ENCODE measurements at places on chromosomes 3 and 15.

DNA sequence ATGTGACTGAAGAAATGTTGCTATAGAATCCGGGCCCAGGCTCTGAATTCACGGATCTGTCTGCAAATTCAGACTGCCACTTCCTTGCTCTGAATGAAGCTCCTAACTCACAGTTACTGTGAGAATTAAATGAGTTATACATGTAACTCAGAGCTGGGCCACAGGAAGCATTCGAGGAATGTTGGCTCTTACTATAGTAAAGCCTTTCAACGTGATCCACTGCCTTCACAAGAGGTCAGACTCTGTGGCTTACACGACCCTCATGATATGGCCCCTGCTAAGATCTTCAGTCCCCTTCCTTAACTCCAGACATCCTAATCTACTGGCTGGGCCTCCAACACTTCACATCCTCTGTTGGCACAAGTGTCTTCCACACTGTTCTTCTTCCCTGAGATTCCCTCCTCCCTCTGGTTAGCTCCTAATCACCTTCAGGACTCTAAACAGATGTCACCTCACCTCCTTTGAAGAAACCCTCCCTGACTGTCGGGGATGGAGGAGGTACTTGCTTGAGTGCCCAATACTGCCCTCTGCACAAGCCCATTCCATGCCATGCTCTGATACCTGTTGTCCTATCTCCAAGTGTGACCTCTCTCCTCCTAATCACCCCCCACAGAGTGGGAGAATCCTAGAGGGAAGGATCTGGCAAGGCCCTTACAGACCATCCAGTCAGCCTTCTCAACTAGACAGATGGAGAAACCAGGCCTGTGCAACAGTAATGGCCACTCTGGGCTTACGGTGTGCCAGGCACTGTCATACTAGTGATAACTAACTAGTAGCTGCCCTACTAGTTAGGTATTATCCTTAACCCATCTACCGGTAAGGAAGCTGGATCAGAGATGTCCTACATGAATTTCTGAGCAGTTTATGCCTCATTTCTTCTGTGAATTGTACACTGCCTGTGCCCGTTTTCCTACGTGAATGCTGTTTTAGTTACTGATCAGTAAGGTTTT is 1.3 kb downstream of the ACTR8 start:
- no peak for DNase-seq

DNA sequence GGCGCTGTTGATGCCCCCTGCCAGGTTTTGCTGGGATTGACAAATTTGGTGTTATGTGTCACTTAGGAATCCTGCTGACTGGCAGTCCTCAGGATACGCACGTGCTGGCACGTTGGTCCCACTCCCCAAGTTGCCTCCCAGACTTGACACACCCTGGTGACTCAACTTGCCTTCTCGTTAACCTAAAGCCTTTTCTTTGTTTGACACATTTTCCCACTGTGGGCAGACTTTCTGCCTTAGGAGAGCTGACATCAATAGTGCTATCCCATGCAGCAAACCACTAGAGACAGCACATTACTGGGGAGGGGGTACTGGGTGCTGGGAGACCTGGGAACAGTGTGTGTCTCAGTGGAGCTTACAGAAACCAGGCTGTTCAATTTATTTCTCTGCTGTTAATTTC is 104.3 kb downstream of the OXNAD1 start:
- no peak for DNase-seq

- peak; percentile 67 for DNase-seq
Observed at GRCh38 chr3:125141596-125142419, 70.7 kb downstream of the SLC12A8 start.

GRCh38 chr15:56832125-56832524 is 86.3 kb upstream of the TCF12 start:
- no peak for DNase-seq

GRCh38 chr3:106117490-106117858 is 248.7 kb upstream of the CBLB start:
- no peak for DNase-seq

DNA sequence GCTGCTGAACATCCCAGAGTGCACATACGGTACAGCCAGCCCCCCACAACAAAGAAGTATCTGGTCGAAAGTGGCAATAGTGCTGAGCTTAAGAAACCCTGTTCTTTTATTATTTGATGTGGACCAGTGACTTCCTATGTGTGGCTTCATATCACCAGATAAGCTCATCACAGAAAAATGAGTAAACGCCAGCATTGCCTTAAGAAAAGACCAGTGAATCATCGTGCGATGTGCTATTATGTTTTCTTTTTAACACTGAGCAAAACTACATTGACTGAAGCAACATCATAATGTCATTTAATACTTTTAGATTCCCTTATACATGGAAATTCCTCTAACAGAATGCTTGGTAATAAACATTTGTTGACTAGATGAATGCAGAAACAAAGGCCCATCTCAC is 45.2 kb upstream of the ARRDC4 start:
- no peak for DNase-seq

DNA sequence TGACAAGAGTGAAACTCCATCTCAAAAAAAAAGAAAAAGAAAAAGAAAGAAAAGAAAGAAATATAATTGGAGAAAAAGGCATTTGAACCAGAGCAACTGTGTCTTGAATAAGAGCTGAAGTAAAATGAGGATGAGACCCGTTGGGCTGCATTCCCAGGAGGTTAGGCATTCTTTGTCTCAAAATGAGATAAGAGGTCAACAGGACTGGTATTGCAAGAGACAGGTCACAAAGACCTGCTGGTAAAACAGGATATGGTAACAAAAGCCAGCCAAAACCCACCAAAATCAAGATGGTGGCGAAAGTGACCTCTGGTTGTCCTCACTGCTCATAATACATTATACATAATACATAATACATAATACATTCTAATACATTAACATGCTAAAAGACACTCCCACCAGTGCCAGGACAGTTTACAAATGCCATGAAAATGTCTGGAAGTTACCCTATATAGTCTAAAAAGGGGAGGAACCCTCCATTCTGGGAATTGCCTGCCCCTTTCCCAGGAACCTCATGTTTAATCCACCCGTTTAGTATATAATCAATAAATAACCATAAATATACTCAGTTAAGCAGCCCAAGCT is 8.6 kb upstream of the TIPIN start:
- DNase-seq, result no peak

- DNase-seq, result no peak
Observed at GRCh38 chr3:72310419-72311380, 525.8 kb upstream of the PROK2 start.

DNA sequence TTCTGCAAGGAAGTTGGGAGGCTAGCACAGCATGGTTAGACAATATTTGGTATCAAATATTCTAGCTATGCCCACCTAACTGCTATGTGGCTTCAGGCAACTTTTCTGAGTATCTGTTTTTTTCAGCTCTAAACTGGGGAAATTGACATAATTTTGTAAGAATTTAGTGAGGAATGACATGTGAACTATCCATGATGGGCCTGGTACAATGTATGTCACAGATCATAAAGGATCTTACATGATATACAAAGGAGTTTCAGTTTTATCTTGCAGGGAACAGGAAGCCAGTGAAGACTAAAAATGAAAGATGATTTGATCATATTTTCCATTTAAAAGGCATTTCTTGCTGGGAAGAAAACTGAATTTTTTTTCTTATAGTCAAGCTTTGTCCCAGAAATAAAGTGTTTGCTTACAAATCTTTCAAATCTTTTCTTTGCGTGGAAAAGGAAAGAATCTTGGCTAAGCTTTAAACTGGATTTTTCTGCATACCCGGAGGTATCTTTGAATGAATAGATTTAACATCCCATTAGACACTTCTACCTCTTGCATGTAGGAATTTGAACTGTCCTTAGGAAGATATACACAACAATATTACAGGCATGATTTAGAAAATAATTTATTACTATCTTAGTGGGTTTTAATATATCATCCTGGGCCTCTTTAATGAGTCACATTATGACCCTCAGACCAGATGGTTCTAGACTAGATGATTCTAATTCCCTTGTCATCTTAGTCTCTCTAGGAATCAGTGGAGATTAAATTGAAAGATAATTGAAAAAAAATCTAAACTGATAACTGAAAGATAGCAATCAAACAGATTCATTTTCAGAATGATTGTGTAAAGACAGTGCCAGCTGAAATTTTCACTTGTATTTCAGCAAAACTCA is 436.0 kb upstream of the THBS1 start:
- DNase-seq, result no peak

GRCh38 chr3:45965253-45965652 is 22.0 kb downstream of the CXCR6 start:
- no peak for DNase-seq

GRCh38 chr3:69313251-69313650 is 72.6 kb downstream of the FRMD4B start:
- DNase-seq, result no peak

DNA sequence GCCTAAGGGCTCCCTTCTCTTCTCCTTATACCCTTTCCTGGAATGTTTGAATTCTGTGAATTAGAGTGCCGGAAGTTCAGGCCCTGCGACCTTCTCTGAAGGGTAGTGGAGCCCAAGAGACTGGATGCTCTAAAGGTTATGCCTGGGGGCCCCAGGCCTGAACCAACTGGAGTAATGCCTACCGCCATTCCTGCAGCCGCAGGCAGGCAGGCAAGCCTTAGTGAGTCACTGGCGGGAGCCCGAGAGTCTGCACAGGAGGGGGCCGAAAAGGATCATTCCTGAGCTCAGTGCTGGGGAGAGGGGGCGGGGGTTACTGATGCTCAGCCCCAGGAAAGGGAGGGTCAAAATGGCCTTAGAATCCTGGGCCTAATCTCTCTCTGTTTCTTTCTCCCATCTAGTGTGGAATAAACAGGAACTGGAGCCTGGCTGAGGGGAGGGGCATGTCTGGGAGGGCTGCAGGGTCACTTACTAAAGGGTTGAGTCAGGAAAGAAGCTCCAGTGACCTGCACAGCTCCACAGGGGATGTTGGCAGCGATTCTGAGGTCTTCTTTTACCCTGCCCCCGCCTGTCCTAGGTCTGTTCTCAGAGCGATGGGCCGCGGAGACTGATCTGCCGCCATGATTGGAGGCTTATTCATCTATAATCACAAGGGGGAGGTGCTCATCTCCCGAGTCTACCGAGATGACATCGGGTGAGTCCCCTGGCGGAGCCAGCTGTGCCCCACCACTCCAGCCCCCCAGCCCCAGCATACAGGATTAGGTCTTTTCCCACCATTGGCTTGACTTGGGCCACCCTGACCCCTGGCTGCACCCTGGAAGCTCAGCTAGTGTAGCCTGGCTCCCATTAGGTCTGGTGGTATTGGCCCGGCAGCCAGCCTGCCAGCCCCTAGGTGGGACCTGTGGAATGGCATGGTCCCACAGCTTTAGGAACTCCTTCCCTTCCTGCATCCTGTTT is 2.0 kb downstream of the AP2M1 start:
- peak; percentile 65 for DNase-seq

DNA sequence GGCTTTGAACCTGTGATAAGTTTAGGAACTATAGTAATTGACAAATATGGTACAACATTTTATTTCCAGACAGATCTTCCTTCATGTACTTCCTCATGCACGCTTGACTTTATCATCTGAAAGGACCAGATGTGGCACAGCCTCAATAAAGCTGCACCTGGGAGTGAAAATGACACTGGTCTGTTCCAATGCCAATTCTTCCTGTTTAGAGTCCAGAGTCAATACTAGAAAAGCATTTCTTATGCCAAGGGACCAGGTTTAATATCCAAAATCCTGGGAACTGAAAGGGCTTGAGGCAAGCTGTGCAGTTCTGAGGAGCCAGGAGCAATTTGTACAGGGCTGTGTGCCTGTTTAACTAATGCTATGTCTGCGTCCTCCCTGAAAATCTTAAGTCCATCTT is 15.3 kb downstream of the DPH6 start:
- DNase-seq, result no peak

DNA sequence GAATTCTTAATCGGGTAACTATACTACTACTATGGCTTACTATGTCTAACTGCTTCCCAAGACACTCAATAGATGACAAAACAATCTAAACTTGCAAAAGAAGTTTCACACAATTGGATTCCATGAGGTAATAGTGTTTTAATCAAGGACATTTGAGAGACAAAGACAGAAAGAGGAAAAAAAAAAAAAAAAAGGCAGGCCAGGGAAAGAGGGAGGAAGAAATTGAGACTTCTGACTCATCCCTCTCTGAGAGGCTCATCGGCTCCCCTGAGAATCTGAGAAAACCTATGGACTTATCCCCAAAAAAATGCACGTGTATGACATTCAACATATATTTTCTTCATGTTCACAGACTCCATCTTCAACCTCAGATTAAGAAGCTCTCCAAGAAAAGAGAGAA is 61.0 kb downstream of the SCAPER start:
- no peak for DNase-seq

- DNase-seq, result peak; percentile 17
Observed at GRCh38 chr3:126340943-126341754, 16.1 kb downstream of the KLF15 start.

GRCh38 chr3:171306631-171307030 is 153.6 kb downstream of the TNIK start:
- DNase-seq, result peak; percentile 52

- DNase-seq, result peak; percentile 49
Observed at GRCh38 chr3:38649500-38650247, at the start of gene SCN5A. SCN5A (minus strand) TSS chr3:38649687; CDS start chr3:38633307, 16,380 bp downstream.

DNA sequence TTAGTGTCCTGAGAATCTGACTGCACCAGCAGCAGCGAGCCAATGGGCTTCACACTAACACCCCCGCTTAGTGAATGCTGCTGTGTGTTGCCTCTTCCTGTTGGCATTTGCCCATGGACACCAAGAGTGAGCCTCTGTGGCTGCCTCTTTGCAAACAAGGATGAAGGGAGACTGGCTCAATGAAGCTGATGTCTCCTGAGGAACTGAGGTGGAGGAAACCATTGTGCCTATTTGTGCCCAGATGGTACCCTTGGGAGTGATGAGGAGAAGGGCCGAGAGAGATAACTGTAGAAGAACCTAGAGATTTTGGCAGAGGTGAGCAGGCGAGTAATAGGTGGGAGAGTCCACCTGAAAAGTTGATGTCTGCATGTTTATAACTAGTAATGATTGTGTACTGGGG is 51.2 kb downstream of the IL20RB start:
- DNase-seq, result no peak

DNA sequence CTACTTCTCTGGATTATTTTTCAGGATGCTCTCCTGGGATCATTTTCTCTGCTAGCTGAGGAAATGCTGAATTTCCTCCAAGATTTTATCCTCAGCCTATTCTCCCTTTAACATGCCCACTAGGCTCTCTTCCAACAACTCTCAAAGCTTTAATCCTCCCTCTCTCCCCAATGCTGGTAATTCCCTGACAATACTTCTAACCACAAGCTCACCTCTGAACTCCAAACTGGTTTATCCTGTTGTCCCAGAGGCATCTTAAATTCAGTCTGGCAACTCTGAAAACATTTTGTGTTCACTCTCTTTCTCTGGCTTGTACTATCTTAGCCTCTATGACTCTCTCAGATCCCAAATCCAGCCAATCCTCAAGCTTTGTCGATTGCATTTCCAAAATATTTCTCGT is 490.3 kb downstream of the MECOM start:
- DNase-seq, result no peak

- peak; percentile 27 for DNase-seq
Observed at GRCh38 chr15:59371458-59372351, 966 bp downstream of the MYO1E start.

Measured in ovary (tissue), 10 donors.